ENCODE measurements at places on chromosomes 2 and 18.

DNA sequence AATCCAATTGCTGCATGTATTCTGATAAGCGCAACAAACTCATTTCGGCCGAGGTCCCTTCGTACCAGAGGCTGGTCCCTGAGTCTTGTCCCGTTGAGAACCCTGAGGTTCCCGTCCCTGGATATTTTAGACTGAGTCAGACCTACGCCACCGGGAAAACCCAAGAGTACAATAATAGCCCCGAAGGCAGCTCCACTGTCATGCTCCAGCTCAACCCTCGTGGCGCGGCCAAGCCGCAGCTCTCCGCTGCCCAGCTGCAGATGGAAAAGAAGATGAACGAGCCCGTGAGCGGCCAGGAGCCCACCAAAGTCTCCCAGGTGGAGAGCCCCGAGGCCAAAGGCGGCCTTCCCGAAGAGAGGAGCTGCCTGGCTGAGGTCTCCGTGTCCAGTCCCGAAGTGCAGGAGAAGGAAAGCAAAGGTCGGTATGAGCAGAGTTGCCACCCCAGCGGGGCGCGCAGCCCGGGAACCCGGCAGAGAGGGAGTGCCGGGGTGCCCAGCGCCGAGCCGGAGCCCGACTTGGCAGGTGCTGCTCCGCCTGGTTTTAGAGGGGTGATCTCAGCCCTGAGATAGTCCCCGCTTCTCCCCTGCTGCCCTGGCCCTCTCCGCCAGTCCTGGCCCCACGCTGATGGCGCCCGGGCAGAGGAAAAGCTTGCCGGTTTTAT is 714 bp downstream of the HOXD10 start:
- DNase-seq, result no peak

- DNase-seq, result no peak
Measured at GRCh38 chr2:35989503-35989902, 366.1 kb upstream of the CRIM1 start.

GRCh38 chr2:121136323-121136722 is 148.7 kb downstream of the TFCP2L1 start:
- DNase-seq, result no peak

GRCh38 chr2:133653056-133653455 is 84.8 kb upstream of the NCKAP5 start:
- no peak for DNase-seq

DNA sequence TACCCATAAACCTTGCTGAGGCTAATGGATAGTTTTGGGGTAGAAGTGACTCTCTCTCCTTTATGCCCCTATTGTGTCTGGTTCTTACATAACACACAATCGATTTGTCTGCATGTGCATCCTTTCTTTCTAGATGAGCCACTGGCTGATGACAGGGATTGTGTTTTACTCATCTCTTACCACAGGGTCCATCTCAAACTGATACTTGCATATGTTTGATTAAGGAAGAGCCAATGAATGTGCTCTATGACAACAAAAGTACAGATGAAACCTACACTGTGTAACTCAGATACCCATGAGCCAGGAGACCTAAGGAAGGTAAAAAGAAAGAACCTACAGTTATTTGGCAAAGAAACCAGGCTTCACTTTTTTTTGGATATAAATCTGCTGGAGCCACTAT is 13.2 kb upstream of the BZW1 start:
- DNase-seq, result no peak

DNA sequence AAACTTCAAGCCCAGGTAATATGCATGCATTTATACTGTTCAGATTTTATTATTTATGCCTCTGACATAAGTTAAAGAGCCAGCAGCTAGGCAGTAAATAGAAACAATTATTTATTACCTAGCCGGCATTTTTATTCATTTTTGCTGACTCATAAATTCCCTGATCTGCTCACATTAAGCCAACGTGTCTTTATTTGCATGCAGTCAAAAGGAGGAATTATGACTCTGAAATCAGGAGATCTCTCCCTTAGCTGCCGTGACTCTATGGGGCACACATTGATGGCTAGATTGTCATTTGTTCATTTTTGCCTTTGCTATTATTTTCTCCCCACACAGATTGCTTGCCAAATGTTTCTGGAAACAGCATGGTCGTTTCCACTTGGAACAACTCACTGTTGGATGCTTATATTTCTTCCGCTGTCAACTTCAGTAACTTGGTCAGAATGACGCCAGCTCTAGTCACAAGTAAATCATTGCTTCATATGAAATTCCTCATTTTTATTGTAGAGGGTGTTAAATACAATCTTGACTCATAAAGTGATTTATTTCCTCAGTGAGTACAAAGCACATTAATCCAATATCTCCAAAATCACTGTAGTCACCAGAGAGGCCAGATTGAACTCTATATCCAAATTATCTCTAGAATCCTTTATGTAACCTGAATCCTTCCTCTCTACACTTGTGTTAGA is 15.9 kb upstream of the ZBTB14 start:
- DNase-seq, result no peak

DNA sequence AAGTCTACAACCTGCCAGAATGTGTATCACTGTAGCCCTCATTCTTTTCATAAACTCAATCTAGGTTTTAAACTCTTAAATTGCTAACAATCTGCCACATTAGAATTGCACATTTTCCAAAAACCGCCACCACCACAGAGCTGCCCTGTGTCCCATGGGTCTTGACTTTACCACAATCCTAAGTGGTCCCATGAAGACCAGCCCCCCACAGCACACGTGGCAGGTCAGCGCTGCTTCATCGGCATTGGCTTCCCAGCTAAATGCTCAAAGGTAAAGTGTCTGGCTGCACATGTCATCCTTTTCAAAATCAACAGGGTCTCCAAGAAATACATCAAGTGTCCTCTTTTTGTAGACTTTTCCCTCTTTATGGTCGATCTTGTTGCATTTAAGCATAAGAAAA is 2.4 kb downstream of the TBC1D8 start:
- no peak for DNase-seq

- no peak for DNase-seq
Measured at GRCh38 chr2:221125691-221126090, 446.4 kb downstream of the EPHA4 start.

GRCh38 chr2:101480764-101481163 is 5.9 kb upstream of the RFX8 start:
- no peak for DNase-seq

- no peak for DNase-seq
Measured at GRCh38 chr2:159187106-159187505, 99.4 kb downstream of the WDSUB1 start.

GRCh38 chr18:3912705-3913104 is 462.7 kb downstream of the TGIF1 start:
- no peak for DNase-seq

All from activated CD4-positive, alpha-beta memory T cell treated with anti-CD3 and anti-CD28 coated beads, Interleukin-2, amount 10 ng/mL, durations not matched to agents 7 days and 5 days (primary cell).